Mesothelial cell of epicardium (in vitro differentiated cells): ENCODE measurements at places on chromosomes 12 and 14.

GRCh38 chr14:79965896-79966295 lies 245.4 kb downstream of the DIO2 start:
- DNase-seq: no peak

DNA sequence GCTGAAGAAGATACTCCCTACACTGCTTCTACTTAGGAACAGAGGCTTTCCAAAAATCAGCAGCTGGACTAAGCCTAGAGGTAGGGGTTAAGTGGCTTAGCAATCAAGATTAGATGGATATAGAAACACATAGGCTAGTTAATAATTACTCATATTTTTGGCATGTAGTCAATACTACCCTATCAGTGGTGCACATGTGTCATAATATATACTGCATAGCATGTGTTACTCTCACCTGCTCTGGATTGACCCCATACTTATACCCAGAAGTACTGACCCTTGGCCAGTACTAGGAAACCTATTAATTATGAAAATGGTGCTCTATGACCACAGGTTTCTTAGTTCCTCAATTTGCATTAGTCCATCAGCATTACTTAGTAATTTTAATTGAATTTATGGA lies 528.4 kb upstream of the LMO3 start:
- no peak for DNase-seq

- DNase-seq: no peak
Observed at GRCh38 chr14:21241218-21241819, 27.9 kb downstream of the HNRNPC start.

- DNase-seq: peak; percentile 76
Observed at GRCh38 chr12:116358893-116359761, 81.6 kb upstream of the MED13L start.

GRCh38 chr14:100072783-100073346 lies 7.6 kb downstream of the EVL start:
- no peak for DNase-seq

DNA sequence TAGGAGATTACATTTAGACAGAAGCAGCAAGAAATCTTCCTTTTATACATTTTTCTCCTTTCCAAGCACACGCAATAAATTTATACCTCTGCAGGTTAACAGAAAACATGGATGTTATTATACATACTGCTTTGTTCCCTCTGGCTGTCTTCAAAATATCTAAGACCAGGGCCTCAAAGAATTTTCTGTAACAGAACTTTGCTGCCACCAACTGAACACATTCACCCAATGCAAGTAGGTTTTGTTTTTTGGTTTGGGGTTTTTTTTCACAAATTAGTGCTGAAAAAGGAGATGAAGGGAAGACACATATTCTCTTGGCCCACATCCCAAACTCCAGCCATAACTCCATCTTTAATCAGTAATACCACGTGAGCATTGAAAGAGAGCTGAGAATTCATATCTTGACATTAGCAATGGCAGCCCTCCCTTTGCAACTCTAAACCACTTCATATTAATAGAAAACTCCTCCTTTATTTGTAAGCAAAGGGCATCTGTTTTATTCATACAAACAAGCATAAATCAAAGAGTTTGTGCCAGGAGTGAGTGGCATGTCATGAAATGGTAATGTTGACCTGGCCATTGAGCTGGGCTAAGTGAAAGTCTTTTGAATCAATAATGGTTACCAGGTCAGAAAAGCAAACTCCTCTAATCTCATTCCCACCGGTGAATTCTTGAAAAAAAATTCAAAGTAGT lies 150.8 kb upstream of the FSCB start:
- DNase-seq: no peak

- DNase-seq: no peak
Observed at GRCh38 chr14:55535516-55536203, 44.3 kb upstream of the KTN1 start.

GRCh38 chr14:61350427-61351270 lies 29.3 kb downstream of the PRKCH start:
- no peak for DNase-seq

DNA sequence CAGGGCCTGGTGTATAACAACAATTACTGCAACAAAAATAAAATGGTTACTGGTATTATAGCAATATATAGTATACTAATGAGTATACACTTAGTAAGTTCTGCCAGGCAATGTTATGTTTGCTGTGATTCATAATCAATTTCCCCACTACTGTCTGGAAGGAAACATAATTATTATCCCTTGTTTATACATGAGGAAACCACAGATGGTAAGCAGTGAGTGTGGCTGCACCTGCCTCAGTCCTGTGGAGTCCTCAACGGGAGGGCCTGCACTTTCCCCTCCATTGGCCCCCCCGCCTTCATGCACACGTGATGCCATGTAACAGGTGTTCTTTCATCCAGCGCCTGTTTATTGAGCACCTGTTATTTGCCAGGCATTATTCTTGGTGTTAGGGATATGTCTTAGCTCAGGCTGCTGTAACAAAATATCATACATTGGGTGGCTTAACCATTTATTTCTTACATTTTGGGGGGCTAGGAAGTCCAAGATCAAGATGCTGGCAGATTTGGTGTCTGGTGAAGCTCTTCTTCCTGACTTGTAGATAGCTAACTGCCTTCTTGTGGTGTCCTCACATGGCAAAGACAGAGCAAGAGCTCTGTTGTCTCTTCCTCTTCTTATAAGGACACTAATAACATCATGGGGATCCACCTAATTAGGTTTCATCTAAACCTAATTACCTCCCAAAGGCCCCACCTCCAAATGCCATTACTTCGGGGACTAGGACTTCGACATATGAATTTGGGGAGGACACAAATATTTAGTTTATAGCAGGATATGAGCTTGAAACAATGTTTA lies 59.5 kb upstream of the CHGA start:
- no peak for DNase-seq

DNA sequence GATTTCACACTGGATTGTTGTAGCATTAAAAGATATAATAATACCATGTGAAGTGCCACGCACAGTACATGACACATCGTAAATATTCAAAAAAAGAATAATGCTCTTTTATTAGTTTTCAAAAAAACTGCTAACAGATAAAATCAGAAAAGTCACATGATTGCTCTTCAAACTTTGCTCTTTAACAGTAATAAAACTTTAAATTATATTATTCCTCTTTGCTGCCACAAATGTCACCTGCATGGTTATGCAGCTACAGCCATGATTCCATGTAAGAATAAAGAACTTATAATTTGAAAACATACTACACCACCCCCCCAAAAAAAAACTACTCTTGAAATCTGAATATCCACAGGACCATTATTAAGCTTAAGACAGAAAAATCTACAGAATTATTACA lies 90.0 kb downstream of the SLC2A13 start:
- DNase-seq: no peak

- no peak for DNase-seq
Observed at GRCh38 chr12:49974231-49974675, 1.5 kb downstream of the AQP6 start.
